ENCODE measurements at places on chromosomes 2 and 18.

- DNase-seq: no peak
Observed at GRCh38 chr18:25825979-25826776, 264.2 kb downstream of the SS18 start.

- DNase-seq: no peak
Observed at GRCh38 chr2:69416147-69416546, 21.1 kb downstream of the NFU1 start.

- DNase-seq: no peak
Observed at GRCh38 chr2:16138811-16139662, 198.7 kb downstream of the MYCN start.

- no peak for DNase-seq
Observed at GRCh38 chr2:202450785-202451184, 74.7 kb downstream of the BMPR2 start.

DNA sequence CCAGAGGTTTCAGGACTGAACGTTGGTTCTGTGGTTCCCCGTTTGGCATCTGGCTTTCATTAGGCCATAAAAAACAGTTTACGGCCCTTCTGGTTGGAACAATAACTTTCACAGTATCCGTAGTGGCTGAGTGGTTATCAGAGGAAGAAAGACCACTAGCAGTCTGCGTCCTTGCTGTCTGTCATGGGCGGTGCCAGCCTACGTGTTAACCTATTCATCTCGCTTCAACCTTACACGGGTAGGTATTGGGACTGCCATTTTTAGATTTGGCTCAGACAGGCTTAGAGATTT is 42.6 kb upstream of the ROCK2 start:
- DNase-seq: no peak

All from stimulated activated CD4-positive, alpha-beta T cell treated with anti-CD3 and anti-CD28 coated beads, Interleukin-15, amount 100 ng/mL, for 1 hour (primary cell).